ENCODE measurements at places on chromosomes 3 and 15. TPM values are rescaled to one million over a fixed set of nuclear protein-coding genes. Genes with fewer than 3 reads are reported as not detected.

GRCh38 chr3:153273217-153273616, 111.2 kb downstream of the RAP2B start:
- no peak for DNase-seq

- no peak for DNase-seq
These were observed 222.9 kb downstream of the TPRG1 start for GRCh38 chr3:189394599-189395121.

LSMEM2 gene
- 0.79 TPM for total RNA-seq

DNA sequence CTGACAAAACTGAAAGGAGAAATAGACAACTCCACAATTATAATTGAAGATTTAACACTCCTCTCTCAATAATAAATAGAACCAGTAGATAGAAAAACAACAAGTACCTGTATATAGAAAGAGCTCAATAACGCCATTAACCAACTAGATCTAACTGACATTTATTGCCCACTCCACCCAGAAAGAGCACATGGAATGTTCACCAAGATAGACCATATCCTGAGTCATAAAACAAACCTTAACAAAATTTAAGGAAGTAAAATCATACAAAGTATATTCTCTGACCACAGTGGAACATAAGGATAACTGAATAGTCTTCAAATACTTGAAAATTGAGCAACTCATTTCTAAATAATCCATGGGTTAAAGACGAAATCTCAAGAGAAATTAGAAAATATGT, 25.1 kb downstream of the KBTBD12 start:
- DNase-seq = no peak

DNA sequence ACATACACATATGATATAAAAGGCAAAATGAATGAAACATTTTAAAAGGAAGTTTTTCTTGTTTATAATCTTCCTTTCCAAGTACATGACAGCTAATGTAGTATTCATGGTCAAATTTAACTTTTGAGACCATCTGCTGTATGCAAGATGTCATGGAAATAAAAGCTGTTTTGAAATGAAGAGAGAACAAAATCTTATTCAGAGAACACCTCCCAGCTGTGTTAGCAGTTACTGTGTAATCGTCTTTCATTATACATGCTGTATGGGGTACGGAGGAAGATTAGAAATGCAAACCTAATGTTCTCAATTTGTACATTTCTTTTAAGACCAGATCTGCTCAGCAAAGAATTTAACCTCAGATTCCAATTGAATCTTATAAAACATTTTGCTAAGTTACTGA, 1182.3 kb downstream of the OTOL1 start:
- no peak for DNase-seq

- DNase-seq = no peak
These were observed 402.4 kb downstream of the RBMS3 start for GRCh38 chr3:29683018-29683993.

Measured in urinary bladder (tissue), 4 donors.